ENCODE measurements at places on chromosomes 16 and 17. TPM values are rescaled to one million over a fixed set of nuclear protein-coding genes. Genes with fewer than 3 reads are reported as not detected.

Gene CCL7
- total RNA-seq = not detected

Gene ADAM11
- 1.8 TPM for total RNA-seq

Gene PDE6G
- 3.7 TPM for total RNA-seq

Gene CLDN9
- total RNA-seq = not detected

Gene TBC1D28
- not detected for total RNA-seq

Gene CMTM2
- total RNA-seq = not detected

Gene TNK1
- 2.1 TPM for total RNA-seq

Gene CACNA1H
- 181 TPM for total RNA-seq

Gene SPAG9
- total RNA-seq = 74.9 TPM

Gene XYLT1
- total RNA-seq = 23.0 TPM

Gene MAPT
- 20.5 TPM for total RNA-seq

Gene STAC2
- 0.16 TPM for total RNA-seq

Gene PRAC1
- total RNA-seq = 9.1 TPM

Gene KRT13
- total RNA-seq = not detected

Gene SOCS1
- 4.6 TPM for total RNA-seq

Gene OTOA
- total RNA-seq = not detected

Gene NOTUM
- not detected for total RNA-seq

Gene NETO2
- 0.28 TPM for total RNA-seq

Gene CCL11
- total RNA-seq = 9.9 TPM

Gene ZPBP2
- not detected for total RNA-seq

Gene ITGA2B
- not detected for total RNA-seq

Gene ABAT
- total RNA-seq = 4.1 TPM

Data from sigmoid colon (tissue), 7 donors.